ENCODE measurements at places on chromosomes 7 and 10.

DNA sequence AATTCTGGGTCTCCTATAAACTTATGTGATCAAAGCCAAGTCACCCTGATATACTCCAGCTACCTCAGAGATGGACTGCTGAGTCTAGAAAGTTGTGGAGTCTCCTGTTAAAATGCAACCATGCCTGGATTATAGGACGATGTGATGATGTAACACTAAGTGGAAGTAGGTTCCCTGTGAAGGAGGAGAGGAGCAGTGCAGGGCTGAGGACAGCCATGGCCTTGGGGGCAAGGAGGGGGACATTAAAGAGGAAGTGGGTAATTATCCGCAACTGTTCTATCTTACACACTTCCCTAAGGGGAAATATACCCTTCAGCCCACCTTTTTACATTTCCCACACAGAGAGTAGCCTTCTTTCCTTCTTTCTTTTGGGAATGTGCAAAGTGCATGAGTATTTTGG, 63.8 kb downstream of the MTPN start:
- no peak for DNase-seq

- DNase-seq: no peak
Observed at GRCh38 chr10:118057361-118057760, 10.6 kb upstream of the RAB11FIP2 start.

DNA sequence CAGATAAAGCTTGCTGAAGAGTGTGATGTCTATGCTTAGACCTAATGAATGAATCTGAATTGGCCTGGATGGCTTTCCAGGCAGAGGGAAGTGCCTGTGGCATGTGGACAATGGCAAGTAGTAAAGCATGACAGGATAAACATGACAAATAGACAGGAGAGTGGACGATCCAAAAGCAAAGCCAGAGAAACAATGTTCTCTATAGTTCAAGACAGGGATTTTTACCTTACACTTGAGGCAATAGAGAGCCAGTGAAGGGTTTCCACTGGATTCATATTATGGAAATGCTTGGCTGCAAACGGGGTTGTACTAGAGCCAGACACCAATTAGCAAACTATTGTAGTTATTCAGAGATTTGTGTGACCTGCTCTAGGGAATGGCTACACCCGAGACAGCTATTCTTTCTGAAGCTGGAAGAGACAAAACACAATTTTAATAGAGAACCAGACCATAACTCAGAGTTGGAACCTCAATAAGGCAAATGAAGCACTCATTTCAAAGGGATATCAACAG, 2.3 kb downstream of the AGMO start:
- no peak for DNase-seq

GRCh38 chr10:132422903-132423825, 26.2 kb downstream of the PWWP2B start:
- no peak for DNase-seq

DNA sequence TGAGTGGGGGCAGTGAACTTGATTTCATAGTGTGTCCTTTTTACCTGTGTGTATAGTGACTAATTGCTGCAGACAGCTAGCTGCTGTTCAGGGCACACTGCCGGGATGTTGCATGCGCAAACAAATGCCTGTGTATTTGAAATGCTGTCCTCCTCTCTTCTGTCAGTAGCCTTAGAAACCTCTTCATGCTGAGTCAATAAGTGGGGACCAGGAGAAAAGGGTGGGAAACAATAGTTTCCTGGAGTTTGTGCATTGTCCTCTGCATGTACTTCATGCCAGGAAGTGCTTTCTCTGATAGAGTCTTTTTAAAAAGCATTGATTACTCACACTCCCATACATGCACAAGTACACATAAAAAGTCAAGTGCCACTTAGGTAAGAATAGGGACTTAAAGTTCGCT, 1183.7 kb upstream of the CELF2 start:
- no peak for DNase-seq

DNA sequence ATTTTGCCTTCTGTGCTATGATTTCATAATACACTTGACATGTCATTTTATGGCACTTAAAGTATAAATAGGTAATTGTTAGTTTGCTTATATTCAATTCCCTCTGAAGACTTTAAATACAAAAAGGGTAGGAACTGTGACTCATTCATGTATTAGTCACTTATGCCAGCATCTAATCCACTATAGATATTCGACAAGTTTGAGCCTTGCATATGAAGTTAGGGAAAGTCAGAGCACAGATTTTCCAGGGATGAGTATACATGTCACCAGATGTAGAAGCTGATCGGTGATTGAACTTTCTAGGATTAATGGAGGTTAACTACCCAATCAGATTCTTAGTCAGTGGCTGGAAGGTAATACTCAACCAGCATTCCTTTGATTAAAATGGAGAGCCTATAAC, 1321.5 kb downstream of the XPNPEP1 start:
- no peak for DNase-seq

DNA sequence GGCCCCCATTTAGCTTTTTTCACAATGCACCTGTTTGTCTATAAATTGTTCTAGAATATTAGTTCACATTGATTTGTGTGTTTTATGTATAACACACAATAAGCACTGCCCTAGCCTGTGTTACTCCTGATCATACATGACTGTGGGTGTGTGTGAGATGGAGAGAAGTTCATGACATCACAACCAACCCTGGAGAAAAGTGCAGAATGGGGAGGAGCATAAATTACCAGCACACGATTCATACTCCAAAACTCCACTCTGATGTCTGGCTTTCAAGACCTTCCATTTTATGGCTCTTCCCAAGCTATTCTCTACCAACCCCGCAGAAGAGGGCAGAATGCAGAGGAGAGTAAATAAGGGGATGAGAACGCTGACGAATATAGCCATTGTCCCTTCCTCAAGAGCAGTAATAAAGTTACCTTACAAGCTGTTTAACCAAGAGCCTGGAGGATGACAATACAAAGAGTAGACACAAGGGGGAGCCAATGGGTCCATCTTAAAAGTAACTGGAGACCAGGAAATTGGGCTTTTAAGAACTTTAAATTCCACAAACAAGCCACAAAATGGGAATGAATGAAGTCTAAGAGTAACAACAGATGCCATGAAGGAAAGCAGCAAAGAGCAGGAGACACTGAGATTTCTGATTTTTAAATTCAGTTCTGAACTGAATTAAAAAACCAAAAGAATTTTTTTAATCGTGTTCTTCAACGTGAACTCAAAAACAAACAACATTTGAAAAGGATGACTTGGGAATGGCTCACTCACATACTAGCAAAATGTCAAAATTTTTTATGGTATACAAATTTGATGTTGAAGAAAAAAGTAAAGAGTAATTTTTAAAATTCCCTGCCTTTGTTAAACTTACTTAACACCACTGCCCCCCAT, 159.6 kb downstream of the PARD3 start:
- DNase-seq: peak; percentile 70

DNA sequence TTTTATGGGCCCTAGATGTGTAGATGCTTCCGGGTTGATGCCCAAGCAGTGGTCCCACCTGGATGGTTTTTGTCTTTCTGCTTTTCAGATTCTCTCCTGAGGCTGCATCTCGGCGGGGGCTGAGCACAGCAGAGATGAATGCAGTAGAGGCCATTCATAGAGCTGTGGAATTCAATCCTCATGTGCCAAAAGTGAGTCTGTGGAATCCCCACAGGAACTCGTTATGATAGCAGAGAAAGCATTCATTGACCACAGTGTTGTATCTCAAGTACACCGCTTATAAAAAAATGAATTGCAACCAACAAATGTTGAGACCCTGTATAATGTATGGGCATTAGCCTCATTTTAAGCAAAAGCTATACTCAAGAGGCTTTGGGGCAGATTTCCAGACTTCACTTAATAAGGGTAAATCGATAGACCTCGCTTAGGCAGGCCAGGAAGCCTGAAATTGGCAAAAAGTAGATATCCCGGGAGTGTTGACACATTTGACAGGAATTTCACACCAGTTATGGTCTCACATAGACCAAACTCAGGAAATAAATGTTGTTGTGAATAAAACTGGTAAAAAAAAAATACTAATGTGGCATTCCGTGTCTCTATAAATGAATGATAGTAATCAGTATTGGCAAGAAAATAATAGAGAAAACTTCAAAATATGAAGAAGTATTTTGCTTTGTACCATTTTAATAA, 132.0 kb downstream of the WNT2 start:
- DNase-seq: no peak

- DNase-seq: no peak
Observed at GRCh38 chr10:120953897-120954296, 102.7 kb downstream of the WDR11 start.

- DNase-seq: no peak
Observed at GRCh38 chr7:126685018-126685573, 567.6 kb downstream of the GRM8 start.

- DNase-seq: no peak
Observed at GRCh38 chr10:117418121-117418520, 42.9 kb upstream of the PDZD8 start.

DNA sequence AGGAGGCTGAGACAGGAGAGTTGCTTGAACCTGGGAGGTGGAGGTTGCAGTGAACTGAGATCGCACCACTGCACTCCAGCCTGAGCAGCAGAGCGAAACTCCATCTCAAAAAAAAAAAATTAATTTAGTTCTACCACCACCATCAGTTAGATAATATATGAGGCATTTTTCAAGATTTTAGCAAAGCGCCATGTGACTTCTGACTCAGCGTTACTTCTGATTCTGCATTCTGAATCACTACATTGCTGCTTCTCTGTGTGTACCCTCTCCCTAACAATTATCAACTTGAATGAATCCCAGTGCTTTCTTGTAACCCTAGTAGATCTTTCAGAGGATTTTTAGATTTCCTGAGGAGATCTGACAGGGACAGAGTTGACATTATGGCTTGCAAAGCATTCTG, 176.8 kb upstream of the SORCS1 start:
- no peak for DNase-seq

DNA sequence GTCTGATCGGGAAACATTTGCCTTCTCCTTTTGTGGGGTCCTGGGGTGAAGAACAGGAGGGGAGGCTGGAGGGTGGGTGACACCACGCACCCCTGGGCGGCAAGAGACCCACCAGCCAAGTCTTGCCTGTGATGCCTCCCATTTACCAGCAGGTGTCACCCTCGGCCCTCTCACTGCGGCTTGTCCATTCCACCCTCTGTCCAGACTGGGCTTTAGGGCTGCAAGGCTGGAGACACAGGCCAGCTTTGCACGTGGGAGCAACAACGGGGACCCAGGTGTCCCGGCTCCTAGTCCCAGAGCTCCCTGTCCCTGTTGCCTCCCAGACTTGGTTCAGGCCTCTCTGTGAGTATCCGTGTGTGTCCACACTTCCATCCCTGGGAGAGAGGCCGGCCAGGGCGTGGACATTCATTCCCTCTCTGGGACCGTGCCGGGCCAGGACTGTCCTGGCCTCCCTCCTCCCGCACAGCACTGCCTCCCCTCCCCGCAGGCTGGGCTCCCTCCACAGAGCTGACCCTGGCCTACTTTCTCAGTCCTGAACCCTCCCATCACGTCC, 36.2 kb upstream of the GTF2IRD1 start:
- DNase-seq: peak; percentile 73
